ENCODE measurements at places on chromosomes 3 and 15.

- no peak for DNase-seq
Measured at GRCh38 chr3:31960793-31961431, 20.1 kb downstream of the OSBPL10 start.

GRCh38 chr3:9293076-9293475, 43.6 kb upstream of the SRGAP3 start:
- no peak for DNase-seq

DNA sequence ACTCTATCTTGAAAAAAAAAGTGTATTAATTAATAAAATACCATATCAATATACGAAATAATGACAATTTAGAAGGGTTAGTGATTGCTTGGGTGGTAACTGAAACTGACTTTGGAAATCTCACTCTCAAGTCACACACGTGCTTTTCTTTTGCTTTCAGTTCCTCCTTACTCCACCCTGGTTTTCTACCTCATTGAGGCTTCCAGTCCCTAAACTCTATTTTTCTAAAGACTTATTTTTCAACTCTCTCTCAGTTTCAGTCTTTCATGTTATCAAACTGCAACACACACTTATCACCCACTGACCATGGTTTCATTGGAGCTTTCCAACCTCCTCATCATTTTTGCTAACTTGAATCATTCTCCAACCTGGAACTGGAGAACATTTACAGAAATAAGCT, 23.5 kb downstream of the IL12A start:
- DNase-seq: no peak

DNA sequence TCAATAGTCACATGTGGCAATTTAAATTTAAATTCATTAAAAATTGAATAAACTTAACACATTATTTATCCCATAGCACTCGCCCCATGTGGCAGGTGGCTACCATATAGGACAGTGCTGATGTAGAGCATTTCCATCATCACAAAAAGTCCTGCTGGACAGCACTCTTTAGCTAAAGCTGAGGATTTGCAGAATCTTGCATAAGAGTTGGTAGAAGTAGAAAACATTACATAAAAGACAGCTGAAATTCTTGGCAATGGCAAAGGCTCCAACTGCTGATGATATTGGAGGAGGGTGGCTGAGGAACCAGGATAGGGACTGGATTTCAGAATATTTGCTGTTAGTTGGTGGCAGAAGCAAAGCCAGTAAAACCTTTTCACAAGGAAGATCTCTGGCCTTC, 230.7 kb upstream of the SATB1 start:
- DNase-seq: no peak

- no peak for DNase-seq
Measured at GRCh38 chr15:89837830-89838178, 23.2 kb upstream of the ANPEP start.

DNA sequence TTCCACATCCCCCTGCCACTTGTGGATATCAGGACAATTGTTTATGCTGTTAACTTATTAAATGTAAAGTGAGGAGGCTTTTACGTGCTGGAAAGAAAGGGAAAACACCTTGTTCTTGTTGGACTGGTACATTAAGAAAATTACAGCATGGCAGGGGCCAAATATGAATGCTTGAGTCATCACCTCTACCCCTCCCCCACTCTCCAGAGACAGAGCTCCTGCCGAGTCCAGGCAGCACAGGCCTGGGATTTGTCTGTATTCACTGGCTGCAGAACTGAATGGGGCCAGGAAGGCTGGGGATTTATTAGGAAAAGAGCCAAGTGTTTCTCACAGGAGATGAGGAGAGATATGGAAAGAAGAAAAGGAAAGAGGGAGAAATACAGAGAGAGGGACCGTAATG, 308.9 kb downstream of the EPHB1 start:
- no peak for DNase-seq

DNA sequence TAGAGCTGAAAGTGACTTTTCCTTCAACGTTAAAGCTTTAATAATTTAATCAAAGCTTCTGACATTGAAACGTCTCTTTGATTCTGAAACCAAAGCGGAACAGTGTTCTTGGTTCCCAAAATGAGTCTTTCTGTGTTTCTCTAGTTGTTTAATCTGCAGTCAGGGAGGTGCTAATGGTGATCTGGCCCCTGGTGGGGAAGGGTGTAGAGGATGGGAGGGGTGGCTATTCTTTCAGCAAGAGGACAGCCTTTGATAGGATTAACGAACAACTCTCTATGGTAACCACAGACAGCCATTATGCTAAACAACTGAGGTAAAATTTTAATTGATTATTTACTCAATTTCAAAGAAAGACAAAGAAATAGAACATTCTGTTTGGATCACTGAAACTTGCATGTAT, 79.9 kb upstream of the CADPS start:
- no peak for DNase-seq

DNA sequence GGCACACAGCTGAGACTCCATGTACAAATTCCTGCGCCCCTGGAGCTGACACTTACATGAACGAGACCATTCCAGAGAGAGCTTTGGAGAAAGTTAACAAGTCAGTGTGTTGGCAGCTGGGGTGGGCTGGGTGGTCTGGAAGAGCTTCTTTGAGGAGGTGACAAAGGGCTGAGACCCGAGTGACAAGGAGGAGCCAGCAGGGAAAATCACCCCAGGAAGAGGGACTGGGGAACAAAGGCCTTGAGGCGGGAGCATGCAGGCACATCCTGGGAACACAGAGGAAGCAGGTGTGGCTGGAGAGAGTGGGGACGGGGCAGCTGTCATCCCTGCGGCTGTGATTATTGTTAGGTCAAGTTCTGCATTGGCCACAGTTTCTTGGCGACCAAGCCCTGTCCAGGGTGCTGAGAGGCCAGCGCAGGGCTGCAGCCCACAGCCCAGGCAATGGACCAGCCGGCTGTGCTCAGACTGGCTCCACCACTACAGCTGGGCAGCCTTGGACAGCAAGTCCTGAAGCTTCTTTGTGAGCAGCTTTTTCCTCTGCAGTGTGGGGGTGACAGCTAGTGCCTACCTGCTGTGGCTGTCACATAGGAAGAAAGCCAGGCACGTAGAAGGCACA, 34.2 kb upstream of the PRR23E start:
- no peak for DNase-seq

All from cortex of kidney (tissue), 1 donor.